ENCODE measurements at places on chromosomes 7 and 10. TPM values are rescaled to one million over a fixed set of nuclear protein-coding genes. Genes with fewer than 3 reads are reported as not detected.

GRCh38 chr7:121578669-121579068, 182.6 kb upstream of the FAM3C start:
- DNase-seq: no peak

GRCh38 chr10:78700816-78701520, 367.8 kb upstream of the ZMIZ1 start:
- no peak for DNase-seq

GRCh38 chr10:124436191-124436638, 13.6 kb downstream of the NKX1-2 start:
- DNase-seq: no peak

DNA sequence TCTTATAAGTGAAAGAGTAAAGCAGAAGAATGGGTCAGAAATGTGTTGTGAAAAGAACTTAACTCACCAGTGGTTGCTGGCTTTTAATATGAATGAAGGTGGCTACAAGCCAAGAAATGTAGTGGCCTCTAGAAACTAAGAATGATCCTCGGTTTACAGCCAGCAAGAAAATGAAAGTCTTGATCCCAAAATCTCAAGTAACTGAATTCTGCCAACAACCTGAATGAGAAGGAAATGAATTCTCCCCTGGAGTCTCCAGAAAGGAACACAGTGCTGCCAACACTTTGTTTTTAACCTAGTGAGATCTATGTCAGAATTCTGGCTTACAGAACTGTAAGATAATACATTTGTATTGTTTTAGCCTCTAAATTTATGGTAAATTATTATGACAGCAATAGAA, 193.0 kb downstream of the FZD1 start:
- DNase-seq: no peak

DNA sequence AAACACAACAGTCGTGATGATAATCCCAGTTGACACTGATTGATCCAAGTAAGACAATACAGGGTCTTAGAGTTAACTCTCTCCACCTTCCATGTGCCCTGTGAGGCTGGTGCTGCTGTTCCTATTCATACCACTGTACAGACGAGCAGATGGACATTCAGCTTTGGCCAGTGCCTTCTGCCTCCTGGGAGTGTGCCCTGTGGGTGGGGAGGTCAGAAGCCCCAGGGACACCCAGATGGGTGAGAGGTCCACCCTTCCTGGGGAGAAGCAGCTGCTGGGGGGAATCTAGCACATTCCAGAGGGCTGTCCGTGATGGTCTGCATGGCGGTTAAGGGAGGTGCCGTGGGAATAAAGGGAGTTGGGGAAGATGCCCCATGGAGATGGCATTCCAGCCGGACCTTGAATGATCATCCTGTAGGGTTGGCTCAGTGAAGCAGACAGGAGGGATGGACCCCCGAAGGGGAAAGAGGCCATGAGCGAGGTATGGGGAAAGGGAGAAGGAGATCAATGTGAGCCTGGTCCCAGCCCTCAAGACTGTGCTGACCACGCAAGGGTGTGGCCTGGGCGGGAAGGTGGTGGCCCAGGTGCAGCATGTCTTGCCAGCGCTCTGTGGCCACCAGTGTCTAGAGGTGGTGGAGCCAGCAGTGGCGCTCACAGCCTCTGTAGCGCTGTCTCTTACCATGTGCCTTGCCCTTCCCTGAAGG, 74.0 kb downstream of the ADCY1 start:
- DNase-seq: peak; percentile 55

- peak; percentile 65 for DNase-seq
These were observed 1.8 kb downstream of the HNRNPF start for GRCh38 chr10:43407148-43407575.

- no peak for DNase-seq
These were observed 61.0 kb upstream of the MYL10 start for GRCh38 chr7:101690061-101690460.

GRCh38 chr7:105098863-105099515, 85.0 kb downstream of the KMT2E start:
- no peak for DNase-seq

GRCh38 chr10:59281861-59282260, 80.5 kb downstream of the FAM13C start:
- no peak for DNase-seq

DNA sequence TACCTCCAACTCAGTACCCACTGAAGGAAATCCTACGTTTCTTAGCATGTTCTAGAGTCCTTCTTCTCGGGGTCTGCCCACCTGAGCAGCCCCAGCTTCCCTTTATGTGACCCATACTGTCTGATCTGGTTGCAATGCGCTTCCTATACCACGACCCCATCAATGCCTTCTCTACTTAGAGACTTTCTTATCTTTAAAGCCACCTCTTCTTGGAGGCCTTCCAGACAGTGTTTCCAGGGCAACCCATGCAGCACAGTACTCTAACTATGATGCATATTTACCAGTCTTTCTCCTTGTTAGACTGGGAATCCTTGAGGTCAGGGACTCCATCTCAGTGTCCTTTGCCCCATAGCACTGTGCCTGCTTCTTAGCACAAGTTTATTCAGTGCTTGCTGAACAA, 54.5 kb upstream of the SLF2 start:
- no peak for DNase-seq

DNA sequence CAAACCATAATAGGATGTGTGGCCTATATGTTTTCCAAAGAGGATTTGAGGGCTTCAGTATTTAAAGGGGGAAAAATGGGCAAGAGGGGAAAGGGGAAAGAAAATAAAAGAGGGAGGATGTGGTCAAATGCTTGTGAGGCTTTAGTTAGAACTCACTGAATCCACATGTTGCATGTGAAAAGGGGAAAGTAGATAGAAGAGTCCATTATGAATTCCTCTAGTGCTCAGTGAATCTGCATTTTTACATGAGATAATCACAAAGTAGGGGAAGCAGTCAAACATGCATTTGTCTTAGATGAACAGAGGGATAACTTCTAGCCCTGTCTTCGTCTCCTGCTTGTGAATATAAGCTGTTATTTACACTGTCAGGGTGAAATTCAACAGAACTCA, 24.6 kb upstream of the AKAP9 start:
- no peak for DNase-seq

- no peak for DNase-seq
These were observed 264.4 kb upstream of the TCERG1L start for GRCh38 chr10:131575877-131576276.

DNA sequence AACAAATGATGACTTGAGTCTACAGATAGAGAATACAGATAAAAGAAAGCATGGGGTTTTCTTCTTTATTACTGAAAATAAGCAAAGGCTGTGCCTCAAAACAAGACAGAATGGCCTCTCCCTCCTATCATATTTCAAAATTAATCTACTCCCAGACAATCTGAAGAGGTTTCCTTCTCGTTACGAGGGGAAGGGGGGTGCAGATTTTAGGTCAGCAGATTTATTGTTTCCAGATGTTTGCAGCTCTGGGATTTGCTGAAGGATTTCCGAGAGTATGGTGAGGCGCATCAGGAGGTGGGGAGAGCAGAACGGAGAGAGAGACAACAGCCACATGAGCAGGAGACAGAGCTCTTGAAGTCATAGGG, 89.8 kb downstream of the KIAA1549 start:
- DNase-seq: no peak

DNA sequence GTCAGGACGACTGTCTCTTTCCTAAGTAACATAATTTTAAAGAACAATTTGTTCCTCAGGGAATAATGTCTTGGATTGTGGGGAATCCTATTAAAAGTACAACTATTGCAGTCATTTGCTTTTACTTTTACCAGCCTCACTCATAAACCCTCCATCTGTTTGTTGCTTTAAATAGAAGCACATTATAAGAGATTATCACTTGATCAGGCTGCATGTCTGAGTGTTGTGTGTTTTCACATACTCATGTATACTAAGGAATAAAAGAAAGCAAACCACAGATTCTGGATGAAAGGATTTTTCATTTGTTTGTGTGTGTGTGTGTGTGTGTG, 1077.8 kb downstream of the KCNMA1 start:
- DNase-seq: peak; percentile 44

- DNase-seq: peak; percentile 30
These were observed 248.9 kb downstream of the FOXP2 start for GRCh38 chr7:114663502-114663901.

DNA sequence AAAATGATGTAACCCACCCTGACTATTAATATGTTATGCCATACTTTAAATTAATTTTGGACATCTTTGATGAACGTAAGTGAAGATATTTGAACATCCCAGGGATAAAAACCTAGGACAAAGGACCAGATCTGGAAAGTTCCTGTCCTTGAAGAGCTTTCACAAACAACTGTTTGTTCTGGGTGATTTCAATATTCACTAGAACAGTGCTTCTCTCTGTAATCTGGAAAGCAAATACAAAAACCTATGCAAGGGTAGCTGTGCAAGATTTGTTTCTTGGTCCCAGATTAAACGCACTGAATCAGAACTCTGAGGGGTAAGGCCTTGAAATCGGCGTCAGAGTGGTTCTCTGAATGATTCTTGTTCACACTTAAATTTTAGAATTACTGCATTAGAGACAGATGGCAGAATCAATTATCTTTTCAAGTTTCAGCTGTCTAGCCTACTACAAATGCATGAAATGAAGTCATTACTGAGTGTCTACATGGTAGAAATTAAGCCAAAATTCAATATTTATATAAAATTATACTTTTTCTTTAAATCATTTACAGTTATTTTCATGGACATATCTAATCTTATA, 69.6 kb upstream of the CSTF2T start:
- no peak for DNase-seq

DNA sequence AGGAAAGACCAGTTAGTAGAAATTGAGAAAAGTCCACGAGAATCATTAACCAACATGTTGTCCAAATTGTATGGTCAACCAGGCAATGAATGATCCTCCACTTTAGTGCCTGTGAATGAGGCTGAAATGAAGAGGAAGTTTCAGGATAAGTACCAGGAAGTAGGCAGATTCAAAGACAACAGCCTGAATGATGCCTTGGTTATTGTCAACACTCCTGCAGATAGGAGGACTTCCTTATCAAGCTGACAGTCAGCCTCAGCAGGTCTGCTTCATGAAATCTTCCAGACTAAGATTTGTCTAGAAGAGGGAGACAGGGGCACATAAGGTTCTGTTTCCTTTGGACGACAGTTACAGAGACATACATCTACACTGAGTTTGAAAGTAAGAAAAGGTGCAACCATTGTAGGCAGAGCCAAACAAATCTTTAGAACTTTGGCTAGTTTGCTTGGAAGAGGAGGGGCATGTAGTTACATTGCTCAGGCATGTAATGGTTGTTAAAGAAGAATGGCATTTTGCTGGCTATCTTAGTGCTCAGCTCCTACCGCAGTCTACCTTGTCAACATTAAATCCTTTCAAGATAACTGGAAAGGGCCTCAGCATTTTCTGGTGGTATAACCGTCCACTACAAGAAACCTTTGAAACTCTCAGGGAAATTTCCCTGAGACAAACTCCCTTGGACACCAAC, 81.4 kb downstream of the ABI1 start:
- DNase-seq: no peak

DNA sequence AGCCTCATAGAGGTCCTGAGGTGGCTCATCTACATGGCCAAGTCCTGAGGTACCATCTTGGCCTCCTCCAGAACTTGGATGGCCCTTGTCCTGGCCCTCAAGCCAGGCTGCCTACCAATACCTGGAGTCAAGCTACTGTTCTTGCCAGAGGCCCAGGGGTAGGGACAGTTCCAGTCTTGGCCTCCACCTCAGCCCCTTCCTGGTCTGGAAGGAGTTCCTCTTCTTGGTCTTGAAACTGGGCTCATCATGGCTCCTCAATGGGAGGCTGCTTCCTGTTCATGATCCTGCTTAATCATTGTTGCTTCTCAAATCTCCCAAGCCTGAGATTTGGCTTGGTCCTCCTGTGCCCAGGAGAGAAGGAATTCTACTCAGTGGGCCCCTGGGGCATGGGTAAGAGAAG, 3.9 kb downstream of the HPS6 start:
- DNase-seq: no peak

- no peak for DNase-seq
These were observed 43.2 kb downstream of the VAX1 start for GRCh38 chr10:117094856-117095255.

DNA sequence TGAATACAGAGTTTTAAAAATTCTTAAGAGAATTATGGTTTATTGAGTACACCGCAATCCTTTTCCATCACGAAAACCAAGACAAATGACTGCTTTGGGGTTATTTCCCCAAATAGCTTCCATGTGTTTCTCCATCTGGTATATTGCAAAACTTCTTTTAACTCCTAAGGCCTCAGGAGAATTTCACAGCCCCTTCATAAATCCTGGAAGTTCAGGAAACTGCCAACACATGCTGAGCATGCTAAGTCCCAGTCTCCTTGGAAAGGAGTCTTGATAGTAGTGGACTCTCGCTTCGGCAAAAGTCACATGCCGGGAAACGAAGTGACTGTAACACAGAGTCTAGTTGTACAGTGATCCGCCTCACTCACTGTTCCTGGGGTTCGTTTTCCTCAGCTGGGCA, 88.1 kb upstream of the RSU1 start:
- DNase-seq: no peak

DNA sequence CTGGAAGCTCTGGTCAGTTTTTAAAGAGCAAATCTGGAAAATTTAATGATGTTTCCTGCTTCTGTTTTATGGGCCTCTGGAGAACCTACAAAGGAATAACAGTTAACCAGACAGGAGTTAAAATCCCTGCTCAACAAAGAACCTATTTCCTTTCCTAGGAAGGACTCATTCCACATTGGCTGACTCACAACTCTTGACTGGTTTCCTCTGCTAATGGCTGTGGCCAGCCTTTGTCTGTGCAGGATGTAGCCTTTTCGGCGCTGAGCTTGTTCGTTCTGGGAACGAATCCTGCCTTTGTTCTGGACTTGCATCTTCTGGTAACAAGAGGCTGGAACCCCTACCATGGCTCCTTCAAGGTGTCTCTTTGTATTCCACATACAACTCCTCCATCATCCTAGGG, 112.8 kb upstream of the PDCD4 start:
- peak; percentile 50 for DNase-seq

DNA sequence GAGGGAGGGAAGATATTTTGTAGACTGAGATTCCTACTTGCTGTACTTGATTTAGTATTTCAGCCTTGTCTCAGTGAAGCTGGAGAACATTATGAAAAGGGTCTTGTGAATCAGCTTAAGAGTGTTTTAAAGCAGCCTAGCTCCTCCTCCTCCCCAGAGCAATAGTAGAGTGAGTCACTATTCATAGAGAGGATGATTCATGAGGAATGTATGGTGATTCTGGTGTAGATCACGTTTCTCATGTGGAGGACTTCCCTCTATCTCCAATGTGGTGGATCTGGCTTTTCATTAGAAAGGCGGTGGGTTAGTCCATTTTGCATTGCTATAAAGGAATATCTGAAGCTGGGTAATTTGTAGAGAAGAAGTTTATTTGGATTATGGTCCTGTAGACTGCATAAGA, 340.1 kb upstream of the CHRM2 start:
- peak; percentile 76 for DNase-seq

ACHE gene
- total RNA-seq: 51.0 TPM

DOCK1 gene
- total RNA-seq: 37.6 TPM

OR2A25 gene
- total RNA-seq: not detected

KEL gene
- total RNA-seq: not detected

KCNIP2 gene
- total RNA-seq: 0.45 TPM

SORBS1 gene
- 112 TPM for total RNA-seq

GPR37 gene
- 0.62 TPM for total RNA-seq

IL2RA gene
- total RNA-seq: not detected

ATRNL1 gene
- 5.6 TPM for total RNA-seq

AIMP2 gene
- total RNA-seq: 112 TPM

ZNF503 gene
- total RNA-seq: 4.6 TPM
